Fibroblast of skin of back (primary cell): ENCODE measurements at places on chromosomes 2 and 18.
A peak's percentile ranks its signal among the peaks of the same experiment; 100 is the strongest.

GRCh38 chr2:84881581-84882413 is 913 bp upstream of the TRABD2A start:
- peak; percentile 82 for DNase-seq

- DNase-seq = no peak
These were observed 92.0 kb downstream of the USP40 start for GRCh38 chr2:233474308-233475160.

GRCh38 chr18:61655630-61656029 is 237.2 kb downstream of the RNF152 start:
- no peak for DNase-seq

- DNase-seq = no peak
These were observed 57.2 kb downstream of the PDCL3 start for GRCh38 chr2:100619951-100620350.

DNA sequence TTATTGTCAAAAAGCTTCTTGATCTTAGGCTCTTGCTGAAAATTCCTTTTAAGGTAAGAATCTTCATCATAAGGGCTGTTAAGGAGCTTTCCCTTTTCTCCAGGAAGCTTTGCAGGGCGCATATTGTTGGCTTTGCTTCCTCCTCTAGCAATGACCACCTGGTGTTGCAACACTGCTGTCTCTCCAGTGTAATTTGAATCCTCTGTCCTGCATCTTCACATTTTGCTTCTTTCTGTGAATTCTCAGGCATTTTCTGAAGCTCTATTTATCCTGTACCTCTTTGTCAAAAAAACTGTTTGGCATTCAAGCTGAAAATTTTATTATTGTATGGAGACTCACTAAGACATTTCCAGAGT is 533.1 kb upstream of the CHAC2 start:
- no peak for DNase-seq

GRCh38 chr2:202079310-202079709 is 6.3 kb downstream of the KIAA2012 start:
- no peak for DNase-seq

DNA sequence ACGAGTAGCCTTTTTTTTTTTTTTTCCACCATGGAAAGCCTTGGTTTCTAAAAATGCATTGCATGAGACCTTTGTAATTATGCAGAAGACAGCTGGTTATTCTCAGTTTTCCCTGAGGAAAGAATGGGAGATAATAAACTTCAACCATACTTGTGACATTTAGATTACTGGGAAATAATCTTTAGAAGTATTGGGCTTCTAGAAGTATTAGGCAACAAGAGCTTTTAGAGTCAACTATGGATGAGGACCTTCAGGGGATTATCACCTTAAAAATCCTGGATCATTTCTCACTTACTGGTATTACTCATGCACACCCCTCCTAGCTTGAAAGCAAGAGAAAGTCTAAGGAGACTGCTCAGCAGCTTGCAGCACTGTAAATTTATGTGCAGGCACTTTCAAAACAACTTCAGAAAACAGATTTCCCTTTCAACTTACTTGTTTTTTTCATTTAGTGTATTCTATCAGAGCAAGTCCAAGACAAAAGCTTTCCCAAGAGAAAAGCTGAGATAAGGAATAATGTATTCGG is 175.9 kb downstream of the NRXN1 start:
- no peak for DNase-seq

- DNase-seq = no peak
These were observed 154.0 kb upstream of the MSH6 start for GRCh38 chr2:47628904-47629303.

DNA sequence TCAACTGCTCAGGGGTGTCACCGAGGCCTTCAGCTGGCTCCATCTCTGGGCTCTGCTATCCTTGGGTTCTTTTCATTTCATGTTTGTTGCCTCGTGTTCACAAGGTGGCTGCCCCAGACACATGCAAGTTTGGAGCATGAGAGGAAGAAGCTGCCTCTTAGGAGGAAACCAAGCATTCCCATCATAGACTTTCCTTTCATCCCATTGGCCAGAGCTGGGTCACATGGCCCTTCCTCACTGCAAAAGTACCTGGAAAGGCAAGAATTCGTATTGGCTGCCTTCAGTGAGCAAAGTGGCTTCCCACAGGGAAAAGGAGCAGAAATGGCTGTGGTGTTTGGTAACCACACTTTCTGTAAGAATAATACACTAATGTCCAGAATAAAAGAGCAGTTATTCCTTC is 155.7 kb upstream of the RAB12 start:
- DNase-seq = no peak

- no peak for DNase-seq
These were observed 57.5 kb upstream of the CPO start for GRCh38 chr2:206881708-206882410.

DNA sequence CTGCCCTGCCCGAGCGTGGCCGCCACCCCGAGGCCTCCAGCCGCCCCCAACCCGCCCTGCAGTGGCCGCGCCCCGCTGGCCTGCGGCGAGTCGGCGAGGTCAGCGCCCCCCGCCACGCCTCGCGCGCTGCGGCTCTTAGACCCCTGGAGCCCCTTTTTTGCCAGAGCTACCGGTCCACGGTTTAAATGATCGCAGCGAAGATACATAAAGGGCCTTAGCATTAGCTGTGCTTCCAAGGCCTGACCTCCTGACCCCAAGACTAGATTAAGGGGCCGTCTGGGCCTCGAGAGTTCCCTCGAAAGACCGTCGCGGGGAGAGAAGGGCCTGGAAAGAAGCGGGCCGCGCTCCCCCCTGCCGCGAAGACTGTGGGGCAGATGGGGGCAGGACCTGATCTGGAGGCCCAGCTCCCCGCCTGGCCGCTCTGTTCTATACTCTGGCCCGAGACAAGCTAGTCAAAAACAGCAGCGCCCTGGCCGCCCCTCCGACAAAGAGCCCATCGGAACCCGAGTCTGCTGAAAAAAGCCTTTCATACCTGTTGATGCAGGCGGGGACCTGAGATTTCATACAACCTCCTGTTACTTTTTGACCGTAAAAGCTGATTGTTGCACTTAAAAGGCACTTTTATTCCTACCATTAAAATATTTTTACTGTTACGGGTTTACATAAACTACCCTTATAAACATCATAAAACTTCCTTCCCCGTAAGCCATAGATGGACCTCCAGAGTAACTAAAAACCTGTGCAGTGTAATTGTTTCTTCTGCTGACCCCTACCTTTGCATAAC is 68.7 kb upstream of the PSMD14 start:
- no peak for DNase-seq

DNA sequence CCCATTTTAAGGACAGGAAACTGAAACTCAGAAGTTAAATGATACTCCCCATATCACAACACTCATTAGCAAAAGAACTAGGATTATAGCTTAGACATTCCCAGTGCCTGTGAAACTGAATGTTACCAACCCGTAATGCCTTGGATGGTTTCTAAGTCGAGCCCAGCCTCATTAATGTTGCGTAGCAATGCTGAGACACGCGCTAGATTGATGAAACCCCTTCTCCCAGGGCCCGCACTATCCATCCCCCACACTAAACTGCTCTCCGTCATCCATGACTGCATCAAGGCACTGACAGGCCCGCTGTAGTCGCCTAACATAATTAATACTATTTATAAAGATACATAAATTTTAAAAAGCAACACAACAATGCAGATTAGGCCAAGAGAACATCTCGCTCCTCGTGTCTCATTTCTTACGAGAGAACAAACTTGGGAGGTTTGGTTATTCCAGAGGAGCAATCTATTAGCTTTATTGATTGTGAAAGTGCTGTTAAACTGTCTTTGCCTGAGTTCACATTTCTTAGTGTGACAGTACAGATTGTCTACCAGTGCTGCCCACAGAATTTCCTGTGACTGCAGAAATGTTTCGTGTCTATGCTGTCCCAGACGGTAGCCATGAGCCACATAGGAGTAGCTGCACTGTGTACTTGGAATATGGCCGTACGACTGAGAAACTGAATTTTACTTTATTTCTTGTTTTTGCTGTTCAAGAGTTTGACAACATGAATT is 312.2 kb upstream of the RAB12 start:
- no peak for DNase-seq

DNA sequence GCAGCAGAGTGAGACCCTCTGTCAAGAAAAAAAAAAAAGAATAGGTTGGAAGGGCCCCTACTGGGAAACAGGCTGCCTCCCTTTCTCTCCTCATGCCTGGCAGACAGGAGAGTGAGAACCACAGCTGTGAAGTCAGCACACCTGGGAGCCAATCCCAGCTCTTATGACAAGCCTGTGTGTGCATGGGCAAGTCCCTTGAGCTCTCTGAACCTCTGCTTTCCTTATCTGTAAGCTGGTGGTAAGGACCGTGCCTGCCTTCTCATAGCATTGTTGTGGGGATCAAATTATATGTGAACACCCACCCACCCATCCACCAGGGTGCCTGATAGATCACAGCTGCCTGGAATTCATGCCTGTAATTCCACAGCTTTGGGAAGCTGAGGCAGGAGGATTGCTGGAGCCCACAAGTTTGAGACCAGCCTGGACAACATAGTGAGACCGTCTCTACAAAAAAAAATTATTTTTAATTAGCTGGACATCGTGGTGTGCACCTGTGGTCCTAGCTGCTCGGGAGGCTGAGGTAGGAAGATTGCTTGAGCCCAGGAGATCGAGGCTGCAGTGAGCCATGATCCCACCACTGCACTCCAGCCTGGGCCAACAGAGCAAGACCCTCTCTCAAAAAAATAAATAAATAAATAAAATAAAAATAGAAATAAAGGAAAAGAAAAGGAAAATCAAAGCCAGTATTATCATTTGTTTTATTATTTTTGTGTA is 66.9 kb upstream of the MCFD2 start:
- DNase-seq = no peak

DNA sequence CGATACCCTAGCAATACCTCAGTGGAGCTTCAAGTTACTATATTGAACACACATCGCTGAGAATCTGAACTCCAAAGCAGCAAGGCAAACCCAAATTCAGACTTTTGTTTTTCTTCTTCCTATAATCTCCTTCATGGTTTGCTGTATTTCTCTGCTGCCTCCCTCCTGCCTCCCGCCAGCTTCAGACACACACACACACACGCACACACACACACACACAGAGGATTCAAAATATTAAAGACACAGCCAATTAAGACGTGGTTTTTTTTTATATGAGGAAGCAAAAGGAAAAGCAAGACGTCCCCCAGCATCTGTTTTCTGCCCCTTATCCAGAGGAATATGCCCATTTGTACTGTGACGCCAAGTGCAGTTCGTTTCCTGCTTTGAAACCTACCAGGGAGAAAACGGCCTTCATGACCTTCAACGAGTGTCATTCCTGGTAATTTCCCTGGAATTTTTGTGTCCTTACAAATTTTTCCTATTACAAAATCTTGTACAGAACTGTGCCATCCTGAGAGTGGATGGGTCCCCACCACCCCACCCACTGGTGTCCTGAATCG is 547.9 kb upstream of the ID2 start:
- no peak for DNase-seq

DNA sequence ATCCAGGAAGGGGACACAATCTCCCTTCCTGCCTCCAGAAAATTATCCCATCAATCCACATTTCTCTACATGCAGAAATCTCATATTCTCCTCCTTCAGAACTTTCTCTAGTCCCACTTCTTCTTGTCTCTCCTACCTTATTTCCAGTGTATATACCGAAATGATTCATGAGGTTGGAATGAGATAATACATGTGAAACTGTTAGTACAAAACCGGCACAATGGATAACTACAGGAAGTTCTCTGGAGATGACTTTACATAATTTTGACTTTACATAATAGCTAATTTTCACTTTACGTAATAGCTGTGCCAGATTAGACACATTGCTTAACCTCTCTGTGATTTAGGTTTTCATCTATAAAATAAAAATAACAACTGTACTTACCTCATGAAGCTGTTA is 801.3 kb downstream of the ERBB4 start:
- DNase-seq = peak; percentile 12

DNA sequence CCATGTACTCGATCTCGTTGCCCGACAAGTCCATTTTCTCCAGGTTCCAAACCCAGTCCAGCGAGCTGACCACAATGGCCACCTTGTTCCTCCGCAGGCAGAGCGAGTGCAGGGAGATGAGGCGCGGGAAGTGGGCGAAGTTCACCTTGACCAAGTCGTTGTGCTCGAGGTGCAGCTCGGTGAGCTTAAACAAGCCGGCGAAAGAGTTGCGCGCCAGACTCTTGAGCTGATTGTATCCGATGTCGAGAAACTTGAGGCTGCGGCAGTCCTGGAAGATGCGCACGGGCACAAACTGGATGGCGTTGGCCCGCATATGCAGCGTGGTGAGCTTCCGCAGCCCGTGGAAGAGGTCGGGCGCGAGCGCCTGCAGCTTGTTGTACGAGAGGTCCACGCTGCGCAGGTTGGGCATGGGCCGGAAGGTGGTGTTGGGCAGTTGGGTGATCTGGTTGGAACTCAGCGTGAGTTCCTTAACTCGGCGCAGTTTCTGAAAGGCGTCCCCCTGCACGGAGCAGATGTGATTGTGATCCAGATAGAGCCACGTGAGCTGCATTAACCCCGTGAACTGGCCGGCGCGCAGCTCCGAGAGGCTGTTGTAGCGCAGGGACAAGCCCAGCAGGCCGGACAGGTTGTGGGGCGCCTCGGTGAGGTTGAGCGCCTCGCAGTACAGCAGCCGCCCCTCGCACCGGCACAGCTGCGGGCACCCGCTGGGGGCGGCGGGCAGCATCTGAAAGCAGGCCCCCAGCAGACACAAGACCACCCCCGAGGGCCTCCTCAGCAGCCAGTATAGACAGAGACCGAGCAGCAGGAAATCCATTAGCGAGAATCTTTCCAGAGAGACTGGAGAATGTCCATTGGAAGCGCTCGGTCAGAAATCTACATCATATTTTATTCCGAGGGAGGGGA is 1.3 kb downstream of the LRRTM1 start:
- peak; percentile 3 for DNase-seq

DNA sequence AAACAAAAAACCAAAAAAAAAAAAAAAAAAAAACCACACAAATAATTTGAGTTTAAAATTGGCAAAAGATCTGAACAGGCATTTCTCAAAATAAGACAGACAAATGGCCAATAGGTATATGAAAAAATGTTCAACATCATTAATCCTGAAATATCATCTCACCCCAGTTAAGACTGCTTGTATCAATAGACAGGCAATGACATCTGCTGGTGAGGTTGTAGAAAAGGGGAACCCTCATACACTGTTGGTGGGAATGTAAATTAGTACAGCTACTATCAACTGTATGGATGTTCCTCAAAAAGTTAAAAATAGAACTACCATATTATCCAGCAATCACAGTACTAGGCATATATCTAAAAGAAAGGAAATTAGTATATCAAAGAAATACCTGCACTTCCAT is 523.1 kb downstream of the XIRP2 start:
- no peak for DNase-seq

DNA sequence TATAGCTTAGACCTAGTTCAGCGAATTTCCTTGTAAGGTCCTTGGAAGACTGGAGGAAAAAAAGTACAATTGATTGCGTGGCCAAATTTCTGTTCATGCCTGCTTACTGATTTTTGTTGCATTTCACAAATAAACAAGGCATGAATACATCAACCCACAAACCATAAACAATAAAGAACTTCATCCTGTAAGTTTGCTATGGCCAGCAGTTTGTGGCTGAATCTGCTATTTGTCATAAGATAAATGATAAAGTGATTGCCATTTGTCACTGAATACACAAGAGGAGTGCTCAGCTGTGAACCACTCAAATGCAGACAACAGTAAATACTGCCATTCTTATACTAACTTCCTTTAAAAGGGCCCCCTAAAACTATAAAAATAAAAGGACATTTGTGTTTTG is 259.5 kb downstream of the CCDC178 start:
- DNase-seq = no peak

- no peak for DNase-seq
These were observed 30.3 kb downstream of the KIDINS220 start for GRCh38 chr2:8806885-8807704.
